ENCODE measurements at places on chromosomes 11 and 22. TPM values are rescaled to one million over a fixed set of nuclear protein-coding genes. Genes with fewer than 3 reads are reported as not detected.
A peak's percentile ranks its signal among the peaks of the same experiment; 100 is the strongest.

DNA sequence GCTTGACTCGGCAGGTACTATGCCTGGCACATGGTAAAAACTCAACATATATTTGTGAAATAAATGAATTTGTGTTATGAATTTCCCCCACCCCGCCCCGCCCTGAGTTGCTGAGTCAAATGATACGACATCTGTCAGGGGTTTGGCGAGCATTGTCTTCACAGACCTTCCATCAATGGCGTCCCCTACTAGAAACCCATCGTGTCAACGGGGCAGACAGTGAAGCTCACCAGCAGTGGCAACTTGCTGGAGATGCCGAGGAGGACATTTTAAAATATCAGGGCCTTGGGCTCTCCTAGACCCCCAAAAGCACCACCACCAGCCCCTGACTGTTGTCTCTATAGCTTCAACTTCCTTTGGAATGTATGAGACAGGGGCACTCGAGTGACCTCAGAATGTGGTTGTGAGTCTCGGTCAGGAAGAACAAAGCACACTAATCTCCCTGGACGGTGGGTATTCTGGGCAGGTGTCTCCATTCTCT is 761 bp upstream of the NXF1 start:
- no peaks in the 10 kb centered on the region for H3K27me3 ChIP-seq
- peak overlapping the region; percentile 67 for H3K27ac ChIP-seq
- no peak for DNase-seq

DNA sequence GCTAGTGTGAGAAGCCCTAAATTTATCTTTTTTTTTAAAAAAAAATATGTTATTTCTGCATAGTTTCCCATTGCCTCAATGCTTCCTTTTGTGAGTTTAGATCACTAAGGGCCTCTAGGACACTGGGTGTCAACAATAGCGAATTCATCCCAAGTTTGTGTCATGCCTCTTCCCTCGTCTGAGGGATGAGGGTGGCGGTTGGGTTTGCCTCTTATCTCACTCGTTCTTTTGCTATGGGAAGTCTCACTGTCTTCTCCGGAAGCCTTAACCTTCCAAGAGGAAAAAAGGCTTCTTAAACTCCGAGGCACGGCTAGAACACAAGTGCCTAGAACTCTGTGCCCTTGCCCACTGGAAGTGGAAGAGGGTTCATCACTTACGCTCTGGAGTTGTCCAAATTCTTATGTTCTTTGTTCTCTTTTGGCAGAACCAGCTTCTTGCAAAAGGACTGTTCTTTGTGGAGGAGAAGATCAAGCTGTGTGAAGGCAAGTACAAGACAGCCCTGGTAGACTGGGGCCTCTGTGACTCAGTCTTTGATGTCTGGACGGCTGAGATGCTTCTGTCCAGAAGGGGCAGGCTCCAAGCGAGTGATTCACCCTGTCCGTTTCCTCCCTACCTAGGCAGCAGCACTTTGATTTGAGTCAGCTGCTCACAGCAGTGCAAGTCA is 78.5 kb downstream of the TRAF6 start:
- DNase-seq: no peak
- H3K36me3 ChIP-seq: peaks cover 69% of the 10 kb centered on the region
- H3K27me3 ChIP-seq: no peaks in the 10 kb centered on the region
- peaks cover 27% of the 10 kb centered on the region for H3K4me1 ChIP-seq

- peaks cover 44% of the 10 kb centered on the region for H3K27me3 ChIP-seq
- DNase-seq: peak; percentile 30
- H3K27ac ChIP-seq: no peak overlapping the region
- H3K36me3 ChIP-seq: no peaks in the 10 kb centered on the region
Observed at GRCh38 chr11:113481226-113481625, 6.0 kb upstream of the DRD2 start.

DNA sequence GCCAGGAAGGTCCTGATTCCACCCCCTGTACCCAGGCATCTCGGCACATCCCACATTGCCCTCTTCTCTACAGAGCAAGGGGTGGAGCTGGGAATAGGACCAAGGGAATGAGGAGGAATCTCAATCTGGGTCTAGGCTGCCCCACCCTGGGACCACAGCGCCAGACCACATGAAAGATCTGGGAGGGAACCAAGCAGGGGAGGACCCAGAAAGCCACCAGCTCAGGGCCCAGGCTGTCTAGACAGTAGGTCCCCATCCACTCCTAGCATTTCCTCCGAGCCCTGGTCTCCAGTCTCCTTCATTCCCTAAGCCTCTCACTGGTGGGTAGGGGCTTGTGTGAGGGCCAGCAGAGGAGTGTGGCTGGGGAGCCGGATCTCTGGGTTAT is 11.6 kb downstream of the PHLDB1 start:
- peaks cover 14% of the 10 kb centered on the region for H3K36me3 ChIP-seq
- no peaks in the 10 kb centered on the region for H3K27me3 ChIP-seq
- H3K4me1 ChIP-seq: peaks cover 84% of the 10 kb centered on the region

Gene ZNF74
- 20.4 TPM for total RNA-seq

Gene CSF2RB
- not detected for total RNA-seq

Gene CCDC157
- 2.9 TPM for total RNA-seq

Gene CEP57
- 31.3 TPM for total RNA-seq

Measured in osteocyte (in vitro differentiated cells).